ENCODE measurements at places on chromosomes 1 and 21.

GRCh38 chr1:236284291-236284721, 2.5 kb upstream of the ERO1B start:
- DNase-seq: no peak

DNA sequence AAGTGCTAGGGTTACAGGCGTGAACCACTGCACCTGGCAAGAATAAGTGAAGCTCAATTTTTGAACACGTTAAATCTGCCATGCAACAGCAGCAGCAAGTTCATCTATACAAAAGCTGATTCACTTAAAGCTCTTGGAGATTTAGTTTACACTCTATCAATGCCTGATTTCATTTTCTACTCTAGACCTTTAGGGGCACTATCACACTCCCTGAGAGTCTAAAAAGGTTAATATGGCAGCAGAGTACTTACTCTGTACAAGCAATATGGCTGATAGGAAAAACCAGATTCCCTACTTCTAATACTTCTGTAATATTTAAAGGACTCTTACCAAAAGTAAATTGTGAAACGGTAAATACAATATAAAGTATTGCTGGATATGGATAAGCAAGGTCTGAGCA, 4.8 kb downstream of the RBM34 start:
- no peak for DNase-seq

DNA sequence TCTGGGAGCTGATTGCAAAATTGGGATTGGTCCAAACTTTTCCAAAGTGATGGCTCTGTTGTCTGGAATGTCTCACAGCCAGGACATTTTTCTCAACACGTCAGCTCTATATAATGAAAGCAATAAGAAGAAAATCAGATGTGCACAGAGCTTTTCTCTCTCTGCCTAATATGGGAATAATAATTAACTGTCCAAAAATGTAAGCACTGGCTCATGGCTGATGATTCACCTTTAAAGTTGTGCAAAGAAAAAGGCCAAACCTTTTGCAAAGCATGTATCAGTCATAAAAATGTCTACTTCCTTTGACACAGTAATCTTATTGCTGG, 30.4 kb downstream of the ZNF281 start:
- DNase-seq: no peak

DNA sequence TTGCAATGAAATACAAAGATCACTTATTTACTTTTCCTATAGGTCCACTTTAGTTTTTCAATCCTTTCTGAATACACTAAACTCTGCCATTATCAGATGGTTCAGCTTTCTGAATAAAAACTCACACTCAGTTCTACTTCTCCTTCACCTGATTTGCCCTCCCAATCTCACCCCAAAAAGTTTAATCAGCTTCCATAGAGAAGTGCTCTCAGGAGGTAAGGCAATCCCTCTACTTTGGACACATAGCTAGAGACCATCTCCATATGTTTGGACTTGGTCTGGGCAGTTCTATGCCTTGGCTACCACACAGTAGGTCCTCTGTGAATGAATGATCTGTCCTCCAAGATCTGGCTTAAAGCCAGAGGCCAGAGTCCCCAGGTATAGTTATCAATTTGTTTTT, 40.9 kb downstream of the PTPN14 start:
- no peak for DNase-seq

DNA sequence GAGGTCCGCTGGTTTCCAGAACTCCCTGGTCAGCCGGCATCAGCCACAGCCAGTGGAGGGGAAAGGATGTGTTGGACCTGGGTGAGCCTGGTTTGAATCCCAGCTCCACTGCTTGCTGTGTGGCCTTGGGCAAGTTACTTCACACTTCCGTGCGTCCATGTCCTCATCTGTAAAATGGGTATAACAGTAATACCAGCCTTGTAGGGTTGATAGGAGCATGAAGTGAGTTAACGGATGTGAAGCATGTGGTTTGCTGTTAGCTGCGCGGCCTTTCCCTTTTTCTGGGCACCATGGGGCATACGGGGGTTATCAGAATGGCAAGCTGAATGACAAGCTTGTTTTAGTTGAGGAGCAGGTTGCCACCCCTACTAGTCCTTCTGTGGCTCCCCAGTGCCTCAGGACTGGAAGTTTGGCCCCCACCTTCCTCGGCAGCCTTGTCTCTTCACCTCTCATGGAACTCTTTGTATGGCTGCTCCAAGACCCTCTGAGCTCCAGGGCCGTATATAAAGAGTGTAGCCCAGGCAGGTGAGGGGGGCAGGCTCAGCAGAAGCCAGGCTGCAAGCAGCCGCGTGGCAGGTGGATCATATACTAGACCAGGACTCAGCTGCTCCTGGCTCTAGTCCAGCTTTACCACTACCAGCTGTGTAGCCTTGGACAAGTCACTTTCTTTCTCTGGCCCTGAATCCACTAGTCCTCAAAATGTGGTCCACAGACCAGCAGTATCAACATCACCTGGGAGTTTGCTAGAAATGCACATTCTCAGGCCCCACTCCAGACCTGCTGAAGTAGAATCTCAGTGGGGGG, 95.4 kb downstream of the LACTBL1 start:
- DNase-seq: no peak

GRCh38 chr1:203038217-203038741, 12.0 kb downstream of the PPFIA4 start:
- DNase-seq: no peak

GRCh38 chr1:159786465-159786864, 5.7 kb downstream of the DUSP23 start:
- no peak for DNase-seq

GRCh38 chr1:229184066-229184465, 86.8 kb upstream of the RAB4A start:
- DNase-seq: no peak

Data from activated CD4-positive, alpha-beta T cell treated with anti-CD3 and anti-CD28 coated beads for 4 hours (primary cell).